ENCODE measurements at places on chromosomes 13 and 19.

- DNase-seq: no peak
Measured at GRCh38 chr19:28397306-28397705, 815.6 kb downstream of the UQCRFS1 start.

GRCh38 chr13:53159431-53159830 lies 130.8 kb downstream of the OLFM4 start:
- no peak for DNase-seq

- DNase-seq: no peak
Measured at GRCh38 chr13:97948041-97948440, 5.4 kb upstream of the IPO5 start.

DNA sequence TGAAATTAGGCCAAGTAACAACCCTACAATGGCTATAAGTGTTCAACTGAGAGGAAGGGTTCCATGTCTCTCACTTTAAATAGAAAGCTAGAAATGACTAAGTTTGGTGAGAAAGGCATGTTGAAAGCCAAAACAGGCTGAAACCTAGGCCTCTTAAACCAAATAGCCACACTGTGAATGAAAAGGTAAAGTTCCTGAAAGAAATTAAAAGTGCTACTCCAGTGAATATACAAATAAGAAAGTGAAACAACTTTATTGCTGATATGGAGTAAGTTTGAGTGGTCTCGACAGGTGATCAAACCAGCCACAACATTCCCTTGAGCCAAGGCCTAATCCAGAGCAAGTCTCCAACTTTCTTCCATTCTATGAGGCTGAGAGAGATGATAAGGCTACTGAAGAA lies 209.6 kb downstream of the KLF12 start:
- DNase-seq: no peak

GRCh38 chr19:35342430-35342829 lies 5.3 kb upstream of the FFAR1 start:
- DNase-seq: no peak

- no peak for DNase-seq
Measured at GRCh38 chr19:34298891-34299520, 44.7 kb downstream of the GARRE1 start.

Measured in stimulated activated CD8-positive, alpha-beta memory T cell treated with anti-CD3 and anti-CD28 coated beads, Interleukin-15, amount 100 ng/mL, for 24 hours (primary cell).